A673 (cell line): ENCODE measurements at places on chromosomes 12 and 14. TPM values are rescaled to one million over a fixed set of nuclear protein-coding genes. Genes with fewer than 3 reads are reported as not detected.

DNA sequence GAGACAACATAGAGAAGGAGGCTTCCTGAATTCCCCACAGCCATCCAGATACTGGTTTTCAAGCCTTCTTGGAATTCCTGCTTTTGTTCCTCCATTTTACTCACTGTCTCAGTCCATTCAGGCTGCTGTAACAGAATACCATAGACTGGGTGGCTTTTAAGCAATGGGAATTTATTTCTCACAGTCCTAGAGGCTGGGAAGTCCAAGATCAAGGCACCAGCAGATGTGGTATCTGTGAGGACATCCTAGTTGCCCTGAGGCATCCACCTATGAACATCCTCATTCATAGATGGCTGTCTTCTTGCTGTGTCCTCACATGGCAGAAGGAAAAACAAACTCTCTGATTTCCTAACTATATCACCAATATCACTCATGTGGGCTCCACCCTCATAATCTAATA is 374.9 kb downstream of the FUT8 start:
- no peak for DNase-seq

GRCh38 chr12:85301051-85301450 is 21.0 kb downstream of the ALX1 start:
- no peak for DNase-seq

DNA sequence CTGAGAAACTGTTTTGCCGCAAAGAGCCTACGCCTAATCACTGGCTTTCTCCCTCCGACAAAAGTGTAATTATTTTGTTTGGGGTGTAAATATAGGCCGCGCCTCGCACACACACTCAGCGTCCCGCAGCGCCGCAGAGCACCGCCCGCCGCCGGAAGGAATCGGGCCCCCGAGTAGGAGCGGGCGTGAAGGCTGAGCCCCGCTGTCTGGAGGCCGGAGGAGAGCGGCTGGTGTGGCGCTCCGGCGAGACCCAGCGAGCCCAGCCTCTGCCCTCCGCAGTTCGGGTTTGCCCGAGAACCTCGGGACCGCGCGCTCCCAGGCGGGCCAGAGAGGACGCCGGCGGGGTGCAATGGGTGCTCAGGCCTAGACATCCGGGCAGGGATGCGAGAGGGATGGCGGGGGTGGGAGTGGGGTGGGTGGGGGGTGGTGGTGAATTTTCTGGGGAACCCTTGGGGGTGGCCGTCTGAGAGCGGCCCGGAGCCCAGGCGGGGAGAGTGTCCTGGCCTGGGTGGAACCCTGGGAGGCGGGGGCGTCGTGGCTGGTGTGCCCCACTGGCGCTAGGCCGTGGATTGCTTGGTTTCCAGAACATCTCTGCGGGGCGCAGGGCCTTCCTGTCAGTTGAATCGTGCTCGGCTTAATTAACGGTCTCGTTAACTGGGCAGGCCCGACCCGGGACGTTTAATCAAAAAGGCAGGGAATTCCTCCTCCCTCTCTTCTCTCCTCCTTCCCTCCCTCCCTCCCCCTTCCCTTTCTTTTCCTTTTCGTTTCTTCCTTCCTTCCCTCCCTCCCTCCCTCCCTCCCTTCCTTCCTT is 4.7 kb upstream of the LHX5 start:
- DNase-seq: no peak

MYH6 gene
- total RNA-seq: not detected in 2 replicates

VSX2 gene
- total RNA-seq: not detected in 2 replicates

HOXC9 gene
- 21.1 and 22.3 TPM in 2 replicates for total RNA-seq

RND1 gene
- total RNA-seq: 2.0 and 2.7 TPM in 2 replicates

DNA sequence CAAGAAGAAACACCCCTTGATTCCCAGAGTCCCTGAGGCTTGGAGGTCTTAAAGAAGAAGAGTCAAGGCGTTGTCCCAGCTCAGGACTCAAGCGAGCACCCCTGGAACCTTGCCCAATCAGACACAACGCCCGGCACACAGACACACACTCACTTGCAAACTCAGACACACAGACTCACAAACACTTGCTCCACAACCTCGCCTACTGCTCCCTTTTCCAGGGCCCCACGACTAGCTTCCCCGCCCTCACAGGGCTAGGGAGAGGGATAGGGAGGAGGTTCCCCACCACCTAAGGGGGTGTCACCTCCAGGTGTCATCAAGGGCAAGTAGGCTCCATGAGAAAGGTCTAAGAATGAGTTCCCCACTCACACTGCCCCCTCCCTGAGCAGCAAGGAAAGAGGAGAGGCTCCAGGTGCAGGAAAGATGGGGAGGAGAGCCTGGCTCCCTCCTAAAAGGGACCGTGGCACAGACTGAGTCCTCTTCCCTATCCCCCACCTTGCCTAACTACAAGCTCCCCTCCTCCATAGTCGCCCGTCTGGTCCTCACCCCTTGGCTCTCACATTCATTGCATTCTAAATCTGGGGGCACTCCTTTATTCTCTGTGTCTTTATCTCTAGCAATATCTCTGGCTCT is 717 bp downstream of the WNT10B start:
- no peak for DNase-seq

DNA sequence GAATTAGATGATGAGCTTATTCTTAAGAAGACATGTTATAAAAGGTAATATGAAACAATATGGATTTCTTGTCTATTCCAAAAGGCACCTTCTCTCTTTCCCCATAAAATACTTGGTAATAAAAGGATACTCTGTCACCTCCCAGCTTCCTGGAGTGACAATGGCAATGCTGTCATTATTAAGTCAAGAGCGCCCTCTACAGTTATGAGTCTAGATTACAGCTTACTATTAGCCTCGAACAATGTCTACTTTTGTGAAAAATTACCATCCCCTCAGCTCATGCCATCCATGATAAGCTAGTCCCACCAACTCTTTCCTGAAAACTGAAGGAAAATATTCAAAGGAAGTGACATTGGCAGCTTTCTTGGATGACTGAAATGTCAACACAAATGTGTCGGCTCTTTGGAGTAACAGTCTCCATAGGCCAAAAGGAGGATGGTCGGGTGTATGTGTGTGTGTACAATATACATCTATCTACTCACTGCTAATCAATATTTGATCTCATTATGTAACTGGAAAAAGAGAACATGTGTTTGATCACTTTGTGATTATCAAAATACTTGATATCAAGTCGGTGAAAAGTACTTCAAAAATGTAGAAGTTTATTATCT is 48.7 kb upstream of the CDKN3 start:
- peak; percentile 77 for DNase-seq

DNA sequence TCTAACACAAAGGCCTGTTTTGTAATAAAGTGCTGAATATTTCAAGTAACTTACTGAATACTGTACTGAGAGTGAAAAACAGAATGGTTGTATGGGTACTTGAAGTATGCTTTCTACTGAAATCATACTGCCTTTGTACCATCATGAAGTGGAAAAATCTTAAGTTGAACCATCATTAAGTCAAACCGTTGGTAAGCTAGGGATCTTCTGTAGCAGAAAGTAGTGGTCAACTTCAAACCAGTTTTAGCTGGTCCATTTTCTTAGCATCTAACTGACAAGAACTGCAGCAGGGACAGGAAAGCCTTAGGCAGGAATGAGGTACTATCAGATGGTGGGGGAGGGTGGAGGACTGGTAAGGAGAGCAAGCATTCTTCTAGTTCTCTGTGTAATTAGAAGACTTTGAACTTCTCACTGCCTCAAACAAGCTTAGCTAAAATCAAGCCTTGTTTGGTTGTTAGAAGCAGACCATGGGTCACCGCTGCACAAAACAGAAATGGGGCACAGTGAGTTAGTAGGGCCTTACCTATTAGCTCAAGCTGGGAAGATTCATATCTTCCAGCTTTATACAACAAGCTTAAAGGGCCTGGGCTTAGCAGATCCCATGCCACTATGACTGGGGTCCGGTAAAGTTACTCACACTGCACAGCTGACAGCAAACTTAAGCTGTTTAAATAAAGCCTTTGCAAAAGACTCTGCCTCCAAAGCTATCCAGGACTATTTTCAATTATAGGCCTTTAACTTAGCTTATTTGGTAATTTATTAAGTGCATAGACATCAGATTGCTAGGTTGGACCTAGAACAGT is 73.8 kb downstream of the ACADS start:
- no peak for DNase-seq

TMTC2 gene
- total RNA-seq: 3.3 and 3.7 TPM in 2 replicates

NFATC4 gene
- 38.1 and 69.0 TPM in 2 replicates for total RNA-seq

ERBB3 gene
- total RNA-seq: 0.70 and 2.0 TPM in 2 replicates

DNA sequence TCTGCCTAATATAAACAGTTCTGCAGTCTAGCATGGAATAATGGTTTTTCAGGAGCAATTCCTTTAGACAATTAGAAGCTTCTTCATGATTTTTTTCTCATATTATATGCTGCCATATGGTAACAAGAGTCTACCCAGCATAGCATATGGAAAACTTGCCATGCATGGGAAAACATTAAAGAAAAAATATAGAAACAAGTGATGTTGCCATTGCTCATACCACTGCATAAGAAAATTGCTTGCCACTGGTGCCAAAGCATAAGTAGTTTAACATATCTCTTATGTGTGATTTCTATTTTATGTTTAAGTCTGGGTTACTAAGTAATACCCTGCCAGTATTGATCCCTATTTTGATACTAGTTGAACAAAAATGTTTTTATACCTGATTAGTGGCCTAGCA is 171.2 kb downstream of the CCDC59 start:
- DNase-seq: no peak

DNA sequence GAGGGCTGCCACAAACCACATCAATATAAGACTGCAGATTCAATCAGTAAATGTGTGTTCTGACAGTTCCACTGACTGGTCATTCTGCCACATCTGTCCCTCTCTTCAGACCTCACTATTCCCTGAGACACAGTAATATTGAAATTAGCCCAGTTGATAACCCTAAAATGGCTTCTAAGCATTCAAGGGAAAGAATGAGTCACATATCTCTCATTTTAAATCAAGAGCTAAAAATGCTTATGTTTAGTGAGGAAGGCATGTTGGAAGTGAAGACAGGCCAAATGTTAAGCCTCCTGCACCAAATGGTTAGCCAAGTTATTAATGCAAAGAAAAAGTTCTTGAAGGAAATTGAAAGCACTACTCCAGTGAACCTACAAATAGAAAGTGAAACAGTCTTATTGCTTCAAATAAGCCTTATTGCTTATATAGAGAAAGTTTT is 24.5 kb upstream of the KIF21A start:
- no peak for DNase-seq

- DNase-seq: no peak
These were observed 5.5 kb upstream of the KCNH3 start for GRCh38 chr12:49533331-49533730.

DNA sequence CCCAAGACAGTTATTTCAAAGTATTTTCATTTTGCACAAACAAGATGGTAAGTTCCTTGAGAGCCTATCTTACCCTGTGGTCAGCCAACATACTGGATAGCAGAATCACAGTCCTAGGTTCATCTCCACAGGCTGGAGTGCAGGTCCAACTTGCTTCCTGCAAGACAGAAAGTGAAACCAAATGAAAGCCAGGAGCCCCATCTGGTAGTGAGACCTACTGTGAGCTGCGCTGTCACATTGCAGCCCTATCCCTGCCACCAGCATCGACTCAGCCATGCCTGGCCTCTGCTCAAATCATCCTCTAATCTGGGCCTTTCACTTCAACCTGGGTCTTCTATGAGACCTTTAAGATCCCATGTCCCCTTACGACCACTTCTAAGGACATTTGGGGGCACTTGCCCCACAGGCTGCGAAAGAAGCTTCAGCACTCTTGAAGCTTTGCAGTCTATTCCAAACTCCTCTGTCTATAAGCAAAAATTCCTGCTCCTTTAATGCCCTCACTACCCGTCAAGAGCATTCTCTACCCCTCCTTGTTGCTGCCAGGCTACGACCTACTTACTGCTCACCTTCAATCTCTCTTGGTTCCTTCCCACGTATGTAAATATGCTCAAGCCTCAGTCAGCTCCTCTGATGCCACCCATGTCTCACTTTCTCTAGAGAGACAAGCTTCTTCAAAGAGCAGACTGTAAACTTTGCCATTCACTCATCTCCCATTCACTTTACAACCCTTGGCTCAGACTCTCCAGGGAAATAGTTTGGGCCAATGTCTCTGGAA is 55.9 kb upstream of the TSPAN11 start:
- no peak for DNase-seq

PLEKHD1 gene
- 0.37 and 0.87 TPM in 2 replicates for total RNA-seq

GRCh38 chr12:50066402-50066801 is 9.0 kb downstream of the ASIC1 start:
- no peak for DNase-seq

RBP5 gene
- total RNA-seq: not detected in 2 replicates

HNF1A gene
- not detected in 2 replicates for total RNA-seq

DNA sequence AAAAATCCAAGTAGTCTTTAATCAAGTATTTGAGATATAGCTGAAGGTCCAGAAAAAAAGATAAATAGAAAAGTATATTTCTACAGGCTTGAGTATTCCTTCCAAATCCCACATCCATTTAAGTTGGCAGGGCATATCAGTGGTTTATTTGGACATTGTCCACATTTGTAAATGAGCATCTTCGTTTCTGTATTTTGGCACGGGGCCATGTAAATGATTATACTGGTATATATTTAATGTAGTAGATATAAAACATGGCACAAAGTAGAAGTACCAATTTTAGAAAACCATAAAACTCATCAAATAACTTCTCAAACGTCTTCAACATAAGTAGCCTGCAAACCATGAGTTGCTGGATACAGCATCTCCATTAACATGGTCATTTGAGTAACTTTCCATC is 437.4 kb upstream of the SOX5 start:
- no peak for DNase-seq

ZDHHC22 gene
- 0.09 and 0.60 TPM in 2 replicates for total RNA-seq

AKAP5 gene
- total RNA-seq: 2.2 and 2.6 TPM in 2 replicates

MDM2 gene
- 132 and 149 TPM in 2 replicates for total RNA-seq

SYT1 gene
- total RNA-seq: 79.4 and 80.9 TPM in 2 replicates

- DNase-seq: peak; percentile 43
These were observed 187.7 kb downstream of the GALC start for GRCh38 chr14:87805315-87805723.

STXBP6 gene
- 5.3 and 6.2 TPM in 2 replicates for total RNA-seq

- DNase-seq: no peak
These were observed 30.9 kb downstream of the CCNK start for GRCh38 chr14:99512110-99512449.

GRCh38 chr14:90755661-90756304 is 60.4 kb downstream of the TTC7B start:
- DNase-seq: no peak

MMP19 gene
- 2.2 and 2.3 TPM in 2 replicates for total RNA-seq

DNA sequence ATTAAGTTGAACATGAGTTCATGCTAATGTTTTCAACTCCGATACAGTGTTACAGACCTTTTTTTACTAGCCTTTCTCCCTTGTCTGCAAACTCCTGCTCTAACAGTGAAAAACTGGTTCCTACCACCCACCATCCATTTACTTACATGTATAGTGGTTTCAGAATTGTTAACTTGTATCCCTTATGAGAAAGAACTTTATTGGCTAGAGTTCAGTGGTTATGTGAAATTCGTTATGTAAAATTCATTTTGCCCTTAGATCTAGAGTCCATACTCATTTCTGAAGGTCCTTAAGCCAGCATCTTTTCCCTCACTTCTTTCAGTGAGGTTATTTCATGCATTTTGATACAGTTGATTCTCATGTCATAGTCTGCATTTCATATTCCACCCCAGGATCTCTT is 51.0 kb downstream of the PRKCH start:
- DNase-seq: no peak

GRCh38 chr14:22268875-22269274 is 320.1 kb downstream of the DAD1 start:
- DNase-seq: peak; percentile 40

GRCh38 chr12:4275016-4275869 is 1.7 kb downstream of the CCND2 start:
- no peak for DNase-seq

PROX2 gene
- not detected in 2 replicates for total RNA-seq

TPPP2 gene
- not detected in 2 replicates for total RNA-seq

GRCh38 chr14:22112004-22112403 is 438.4 kb upstream of the OR4E1 start:
- peak; percentile 64 for DNase-seq

GRCh38 chr14:81192594-81192993 is 28.2 kb downstream of the GTF2A1 start:
- no peak for DNase-seq

PLXNC1 gene
- 0.30 and 0.76 TPM in 2 replicates for total RNA-seq

TMTC3 gene
- total RNA-seq: 31.6 and 33.6 TPM in 2 replicates

NINJ2 gene
- 0.42 TPM in 1 of 2 replicates, not detected in the other for total RNA-seq
